NCI-H1105 (cell line): ENCODE measurements at places on chromosomes 7 and 10.

DNA sequence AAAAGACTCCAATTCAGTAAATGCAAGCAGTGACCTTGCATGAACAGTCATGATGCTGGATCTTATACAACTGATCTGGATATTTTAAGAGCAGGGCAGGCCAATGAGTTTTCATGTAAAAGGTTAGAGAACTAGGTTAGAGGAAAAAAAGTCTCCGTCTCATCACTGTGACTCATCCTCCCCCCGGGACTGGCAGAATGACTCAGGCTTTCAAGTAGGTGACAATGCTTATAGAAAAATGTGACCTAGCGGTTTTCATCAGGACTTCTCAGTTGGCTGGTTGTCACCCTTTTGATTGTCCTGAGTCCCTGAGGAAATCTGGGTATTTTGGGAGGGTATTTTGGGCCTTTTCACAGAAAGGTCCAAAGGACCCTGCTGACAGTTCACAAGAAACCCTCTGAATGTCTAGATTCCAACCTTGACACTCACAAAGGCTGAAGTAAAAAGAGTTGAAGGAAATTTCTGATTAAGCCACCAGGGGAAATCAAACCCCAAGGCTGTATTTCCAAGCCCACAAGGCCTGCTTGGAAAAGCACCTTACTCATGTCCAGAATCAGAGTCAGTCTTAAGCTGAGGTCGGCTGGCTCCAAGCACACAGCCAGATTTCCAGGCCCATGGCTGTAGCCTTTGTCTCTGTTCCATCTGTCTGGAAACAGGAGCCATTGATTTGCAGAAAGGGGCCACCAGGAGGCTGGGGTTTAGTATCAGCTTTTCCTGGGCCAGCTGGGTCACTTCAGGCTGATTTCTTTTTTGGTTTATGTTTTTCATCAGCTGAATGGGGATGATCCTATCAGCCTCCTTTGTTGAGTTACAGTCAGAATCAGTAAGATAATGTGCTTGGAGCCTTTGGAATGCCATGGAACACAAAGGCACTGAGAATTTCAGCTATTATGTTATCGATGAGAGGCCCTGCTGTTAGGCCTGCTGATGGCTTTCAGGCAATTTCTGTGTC lies 226.4 kb upstream of the HABP2 start:
- no peak for DNase-seq

GRCh38 chr7:48380921-48381320 lies 209.7 kb downstream of the ABCA13 start:
- no peak for DNase-seq

DNA sequence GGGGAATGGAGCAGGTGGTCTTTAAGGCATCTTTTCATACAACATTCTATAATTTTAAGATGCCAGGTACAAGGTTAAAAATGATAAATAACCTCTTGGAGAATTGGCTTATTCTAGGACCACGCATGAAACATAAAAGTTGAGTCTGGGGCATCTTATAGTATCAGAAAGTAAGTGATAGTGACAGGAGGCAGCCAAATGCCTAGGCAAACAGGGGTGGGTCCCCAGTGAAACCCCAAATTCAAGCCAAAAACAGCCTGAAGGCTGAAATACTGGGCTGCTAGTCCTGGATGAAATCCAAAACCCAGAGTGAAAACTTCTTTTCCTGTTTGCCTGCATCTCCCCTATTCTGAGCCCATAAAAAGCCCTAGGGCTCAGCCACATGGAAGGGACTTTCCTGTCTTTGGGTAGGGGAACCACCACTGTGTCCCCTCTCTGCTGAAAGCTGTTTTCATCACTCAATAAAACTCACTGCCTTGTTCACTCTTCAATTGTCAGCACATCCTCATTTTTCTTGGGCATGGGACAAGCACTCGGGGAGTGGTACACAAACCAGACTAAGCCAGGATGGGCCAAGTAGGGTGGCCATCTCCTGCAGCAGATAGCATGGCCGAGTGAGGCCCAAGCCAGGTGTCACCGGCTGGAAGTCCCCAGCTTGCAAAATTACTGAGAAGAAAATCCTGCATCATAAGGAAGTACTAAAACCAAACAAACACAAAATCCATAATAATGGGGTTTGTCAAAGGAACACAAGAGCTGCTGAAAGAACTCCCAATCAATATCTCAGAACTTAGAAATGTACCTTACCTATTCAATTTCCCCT lies 241.6 kb upstream of the GALNT17 start:
- DNase-seq = no peak

GRCh38 chr10:30500534-30500933 lies 66.5 kb downstream of the MAP3K8 start:
- DNase-seq = no peak

GRCh38 chr7:107686816-107687387 lies 26.3 kb downstream of the SLC26A4 start:
- no peak for DNase-seq

DNA sequence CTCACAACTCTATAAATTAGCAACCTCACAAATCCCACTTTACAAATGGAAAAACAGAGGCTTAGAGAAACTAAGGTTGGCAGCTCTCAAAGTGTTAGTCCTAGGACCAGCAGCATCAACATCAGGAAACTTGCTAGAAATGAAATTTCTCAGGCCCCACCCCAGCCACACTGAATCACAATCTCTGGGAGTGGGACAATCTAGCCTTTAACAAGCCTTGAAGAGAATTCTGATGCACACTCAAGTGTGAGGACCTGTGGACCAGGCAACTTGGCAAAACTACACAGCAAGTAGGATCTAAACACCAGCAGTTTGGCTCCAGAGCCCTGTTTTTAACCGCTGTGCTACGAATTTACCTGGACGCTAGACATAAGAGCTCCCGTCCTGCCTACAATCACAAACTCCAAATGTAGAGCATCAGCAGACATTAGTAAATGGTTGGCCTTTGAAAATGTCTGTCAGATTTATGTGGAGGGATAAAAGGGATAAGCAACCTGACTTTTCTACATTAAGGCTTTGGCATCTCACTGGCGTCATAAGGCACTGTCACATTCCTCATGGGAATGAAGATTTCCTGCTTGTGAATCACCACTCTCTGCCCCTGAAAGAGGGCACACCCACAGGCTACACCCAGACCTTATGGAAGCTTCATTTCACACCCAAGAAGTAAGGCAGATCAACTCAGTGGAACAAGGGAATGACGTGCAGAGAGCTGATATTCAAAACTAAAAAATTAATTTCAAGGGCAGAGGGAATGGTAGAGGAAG lies 34.5 kb downstream of the PPP1R3C start:
- DNase-seq = no peak

- DNase-seq = no peak
Measured at GRCh38 chr10:104314591-104315485, 23.4 kb downstream of the ITPRIP start.

- DNase-seq = no peak
Measured at GRCh38 chr10:93768892-93769291, 11.2 kb downstream of the LGI1 start.

GRCh38 chr10:88028654-88029053 lies 165.2 kb downstream of the PTEN start:
- no peak for DNase-seq

DNA sequence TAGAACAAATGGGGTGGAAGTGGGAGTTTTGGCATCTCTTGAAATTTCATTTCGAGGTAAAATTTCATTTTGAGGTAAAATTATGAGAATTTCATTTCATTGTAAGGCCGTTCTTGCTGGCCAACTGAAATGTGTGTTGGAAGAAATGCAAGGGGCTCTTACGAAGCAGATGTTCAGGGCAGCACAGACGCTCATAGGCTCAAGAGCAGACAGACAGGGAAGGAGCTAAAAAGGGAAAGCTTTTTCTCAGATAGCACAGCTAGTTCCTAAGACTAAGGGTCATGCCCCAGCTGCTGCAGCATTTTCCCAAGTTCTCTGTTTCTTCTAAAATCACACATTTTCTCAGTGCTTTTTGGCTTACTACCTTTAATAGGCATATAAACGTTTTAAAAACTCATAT lies 65.1 kb upstream of the SFMBT2 start:
- no peak for DNase-seq

GRCh38 chr7:55134359-55134725 lies 115.5 kb downstream of the EGFR start:
- DNase-seq = no peak

GRCh38 chr10:27743877-27744801 lies 1.5 kb downstream of the MKX start:
- DNase-seq = no peak

DNA sequence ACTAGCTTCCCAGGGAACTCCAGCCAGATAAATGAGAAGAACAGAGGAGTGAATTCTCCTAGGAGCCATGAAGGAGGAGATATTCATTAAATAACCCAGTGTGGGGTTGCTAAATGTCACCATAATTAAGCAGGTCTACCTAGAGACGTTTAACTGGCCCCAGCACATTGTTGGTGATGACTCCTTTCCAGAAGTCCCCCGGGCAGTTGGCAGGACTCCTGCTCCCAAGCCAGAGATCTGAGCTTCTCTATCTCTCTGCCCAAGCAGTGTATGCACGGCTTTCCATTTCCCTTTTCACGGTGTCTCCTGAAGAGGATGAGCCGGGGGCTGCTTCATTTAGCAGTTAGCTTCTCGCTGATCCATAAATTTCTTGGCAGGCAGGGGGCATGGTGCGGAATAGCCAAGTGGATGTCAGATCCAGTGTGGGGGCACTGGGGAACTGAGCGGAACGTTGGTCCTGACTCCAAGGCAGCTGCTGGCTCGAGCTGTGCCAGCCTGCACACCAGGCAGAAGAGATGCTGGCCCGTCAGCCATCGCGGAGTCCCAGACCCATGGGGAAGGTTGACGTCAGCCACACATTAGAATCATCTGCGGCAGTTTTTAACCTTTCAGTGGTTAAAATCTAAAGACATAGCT lies 142.0 kb upstream of the NPY start:
- no peak for DNase-seq

- DNase-seq = no peak
Measured at GRCh38 chr10:100501423-100501822, 18.2 kb downstream of the SEC31B start.

- no peak for DNase-seq
Measured at GRCh38 chr10:25177093-25177753, 2.4 kb downstream of the GPR158 start.

DNA sequence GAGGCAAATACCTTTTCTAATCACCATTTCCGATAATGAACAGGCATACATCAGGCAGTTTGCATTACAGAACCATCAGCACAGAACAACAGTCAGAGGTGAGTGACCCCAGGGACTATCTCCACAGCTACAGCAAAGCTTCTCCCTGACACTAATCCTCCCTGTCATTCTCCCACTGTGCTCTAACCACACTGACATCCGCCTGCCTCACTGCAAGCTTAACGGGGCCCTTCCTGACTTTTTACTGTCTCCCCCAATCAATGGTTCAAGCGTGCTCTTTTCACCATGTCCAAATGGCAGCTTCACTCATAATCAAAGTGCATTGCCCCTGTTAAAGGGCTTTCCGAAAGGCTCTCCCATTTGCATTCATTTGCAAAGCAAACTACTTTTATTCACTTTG lies 196.3 kb downstream of the DNAJC1 start:
- DNase-seq = no peak

GRCh38 chr7:91264924-91265681 lies 870 bp downstream of the FZD1 start:
- peak; percentile 34 for DNase-seq

GRCh38 chr10:101235766-101236165 lies 6.5 kb upstream of the LBX1 start:
- no peak for DNase-seq

- no peak for DNase-seq
Measured at GRCh38 chr7:67923286-67923685, 926.7 kb downstream of the TYW1 start.

GRCh38 chr10:131697476-131698128 lies 203.2 kb upstream of the PPP2R2D start:
- DNase-seq = no peak

DNA sequence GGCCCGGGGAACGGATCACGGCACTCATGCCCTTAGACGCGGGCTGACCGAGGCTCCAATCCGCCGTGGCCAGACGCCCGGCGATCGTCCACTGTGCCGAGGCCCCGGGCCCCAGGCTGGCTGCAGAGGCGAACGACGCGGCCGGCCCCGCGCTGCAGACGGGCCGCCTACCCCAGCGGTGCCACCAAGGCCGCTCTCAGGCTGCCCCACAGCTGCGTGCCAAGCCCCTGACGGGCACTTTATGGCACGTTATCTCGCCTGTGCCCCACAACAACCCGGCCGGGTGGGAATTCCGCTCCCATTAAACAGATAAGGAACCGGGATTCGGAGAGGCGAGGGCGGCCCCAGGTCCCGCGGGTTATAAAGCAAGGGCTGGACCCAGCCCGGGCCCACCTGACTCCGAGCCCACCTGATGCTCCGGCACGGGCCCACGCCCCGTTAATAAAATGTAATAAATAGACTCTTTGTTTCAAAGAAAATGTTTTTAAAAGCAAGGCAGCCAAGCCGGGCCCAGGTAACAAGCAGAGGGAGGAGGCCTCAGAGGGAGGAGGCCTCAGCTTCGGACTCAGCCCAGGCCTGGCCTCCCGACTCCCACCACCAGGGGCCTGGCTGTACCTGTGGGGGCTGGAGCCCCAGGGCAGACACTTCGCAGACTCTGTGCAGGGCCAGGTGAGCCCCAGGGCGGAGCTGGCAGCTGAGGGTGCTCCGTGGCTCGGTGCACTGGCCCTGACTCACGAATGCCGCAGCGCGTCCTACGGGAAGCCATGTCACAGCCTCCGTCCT lies 79.7 kb downstream of the FOXL3 start:
- DNase-seq = no peak

DNA sequence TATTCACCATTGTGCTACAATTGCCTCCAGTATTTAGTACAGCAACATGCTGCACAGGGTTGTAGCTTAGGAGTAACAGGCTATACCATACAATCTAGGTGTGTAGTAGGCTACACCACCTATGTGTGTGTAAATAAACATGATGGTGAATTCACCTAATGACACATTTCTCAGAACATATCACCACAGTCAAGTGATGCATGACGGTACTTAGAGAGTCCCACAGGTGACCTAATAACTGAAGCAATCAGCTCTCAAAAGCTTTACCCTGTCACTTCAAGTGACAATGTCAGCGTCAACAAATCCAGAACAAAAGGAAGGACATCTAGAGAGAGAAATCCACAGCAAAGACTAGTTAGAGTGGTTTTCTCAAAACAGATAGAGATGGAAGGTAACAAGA lies 38.8 kb downstream of the CCNJ start:
- DNase-seq = no peak

GRCh38 chr7:135538376-135538775 lies 19.3 kb upstream of the NUP205 start:
- no peak for DNase-seq

DNA sequence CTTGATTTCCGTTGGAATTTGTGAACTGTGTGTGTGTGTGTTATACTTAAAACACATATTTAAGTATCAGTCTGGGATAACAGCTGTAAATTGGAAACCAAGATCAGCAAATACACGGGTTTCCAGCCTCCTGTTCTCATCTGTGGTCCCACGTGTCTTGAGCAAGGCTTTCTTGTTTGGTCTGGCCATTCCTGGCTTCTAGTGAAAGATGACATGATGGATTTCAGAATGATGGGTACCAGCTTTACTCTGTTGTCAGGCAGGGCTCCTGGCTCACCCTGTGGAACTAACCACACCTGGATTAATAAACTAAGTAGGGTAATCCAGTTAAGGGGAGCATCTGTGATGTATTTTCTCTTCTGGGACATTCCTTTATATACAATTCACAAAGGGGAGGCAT lies 346.2 kb upstream of the AOAH start:
- no peak for DNase-seq
